Cardiac fibroblast (primary cell): ENCODE measurements at places on chromosomes 6 and 20.
A peak's percentile ranks its signal among the peaks of the same experiment; 100 is the strongest.

GRCh38 chr6:107489636-107490565, at the start of gene SOBP:
Gene SOBP, plus strand, starts transcription at chr6:107490117. Its CDS starts 500 bp downstream, at chr6:107490617.
- peak; percentile 70 for DNase-seq

- no peak for DNase-seq
Observed at GRCh38 chr6:118750143-118750542, 98.8 kb upstream of the CEP85L start.

DNA sequence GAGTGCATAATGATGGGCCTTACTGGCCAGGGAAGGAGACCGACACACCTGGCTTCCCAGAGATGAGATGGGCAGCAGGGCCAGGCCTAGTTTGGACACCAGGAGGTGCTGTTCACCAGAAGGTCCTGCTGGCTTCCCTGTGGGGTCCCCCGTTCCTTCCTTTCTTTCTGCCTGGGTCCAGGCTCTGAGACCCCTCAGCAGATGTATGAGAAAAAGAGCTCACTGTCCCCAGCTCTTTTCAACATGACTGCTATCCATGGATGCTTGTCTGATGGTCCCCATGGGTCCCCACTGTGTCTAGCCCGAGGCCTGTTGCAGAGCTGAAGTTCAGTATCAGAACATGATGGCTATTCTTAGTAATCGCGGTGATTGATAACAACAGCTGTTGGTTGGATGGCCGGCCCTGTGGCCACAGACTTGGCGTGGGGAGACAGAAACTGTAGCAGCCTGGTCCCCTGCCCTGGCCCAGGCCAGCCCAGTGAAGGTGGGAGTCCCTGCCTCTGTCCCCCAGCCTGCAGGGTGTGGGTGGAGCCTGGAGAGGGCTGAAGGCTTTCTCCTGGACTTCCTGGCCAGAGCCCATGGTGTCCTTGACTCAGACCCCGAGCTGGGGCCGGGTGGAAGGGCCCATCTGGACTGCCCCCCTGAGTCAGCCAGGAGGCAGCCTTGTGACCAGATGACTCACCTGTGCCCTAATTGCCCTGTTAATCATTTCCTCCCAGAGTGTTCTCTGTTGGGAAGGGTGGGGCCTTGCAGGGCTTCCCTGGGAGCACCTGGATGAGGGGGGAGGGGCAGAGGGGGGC, 9.9 kb upstream of the BAK1 start:
- peak; percentile 72 for DNase-seq

- no peak for DNase-seq
Observed at GRCh38 chr6:124517339-124517738, 444.9 kb upstream of the RNF217 start.

DNA sequence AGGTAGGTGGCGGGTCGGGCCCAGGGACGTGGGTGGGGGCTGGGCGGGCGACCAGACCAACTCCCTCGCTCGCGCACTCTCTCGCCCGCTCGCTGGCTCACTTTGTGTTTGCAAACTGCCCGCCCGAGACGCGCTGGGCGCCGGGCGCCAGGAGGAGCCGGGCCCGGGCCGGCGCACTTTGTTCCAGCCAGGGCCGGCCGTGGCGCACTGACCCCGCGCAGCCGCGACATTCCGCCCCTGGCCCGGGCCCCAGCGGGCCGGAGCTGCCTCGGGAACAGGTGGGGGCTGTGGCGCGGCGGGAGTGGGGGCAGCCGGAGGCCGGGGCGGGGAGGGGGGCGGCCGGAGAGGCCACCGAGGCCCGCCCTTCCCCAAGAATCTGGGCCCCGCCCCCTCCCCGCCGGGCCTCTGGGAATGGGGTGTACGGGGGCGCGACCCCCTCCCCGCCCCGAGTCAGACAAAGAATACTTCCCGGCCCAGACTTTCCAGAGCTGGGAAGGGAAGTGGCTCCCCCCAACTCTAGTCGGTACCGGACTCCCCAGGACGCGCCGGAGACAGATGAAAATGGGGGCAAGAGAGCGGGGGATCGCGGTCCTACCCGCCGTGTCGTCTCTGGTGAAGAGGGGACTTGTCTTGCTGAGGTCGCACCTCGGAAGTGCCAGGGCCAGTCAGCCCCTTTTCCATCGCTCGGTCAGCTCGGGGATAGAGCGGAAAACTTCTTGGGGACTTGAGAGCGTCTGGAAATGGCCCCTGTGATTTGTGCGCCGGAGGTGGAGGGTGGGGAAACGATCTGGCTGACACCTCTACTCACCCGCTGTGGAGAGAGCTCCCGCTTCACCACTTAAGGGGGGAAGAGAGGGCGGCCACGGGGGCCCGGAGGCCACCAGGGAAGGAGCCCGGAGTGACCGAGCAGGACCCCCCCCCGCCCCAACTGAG, 951 bp downstream of the FOXP4 start:
- peak; percentile 49 for DNase-seq

GRCh38 chr6:155693573-155694418, 238.2 kb upstream of the NOX3 start:
- DNase-seq: no peak

DNA sequence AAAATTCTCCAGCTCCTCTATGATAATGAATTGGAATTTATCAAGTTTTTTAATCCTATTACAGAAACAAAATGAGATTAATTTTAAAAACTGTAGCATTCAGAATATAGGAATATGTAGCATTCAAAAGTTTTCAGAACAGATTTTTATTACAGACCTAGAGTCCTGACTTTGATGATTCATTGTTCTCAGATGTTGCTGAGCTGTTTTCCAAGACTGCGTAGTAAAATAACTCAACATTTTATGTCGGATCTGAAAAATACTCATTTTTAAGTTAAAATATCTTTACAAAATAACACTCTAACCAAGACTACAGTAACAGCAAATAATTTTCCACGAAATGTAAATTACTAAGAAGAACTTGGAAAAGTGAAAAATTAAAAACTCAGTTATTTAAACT, 67.1 kb downstream of the SYCP2 start:
- DNase-seq: no peak

DNA sequence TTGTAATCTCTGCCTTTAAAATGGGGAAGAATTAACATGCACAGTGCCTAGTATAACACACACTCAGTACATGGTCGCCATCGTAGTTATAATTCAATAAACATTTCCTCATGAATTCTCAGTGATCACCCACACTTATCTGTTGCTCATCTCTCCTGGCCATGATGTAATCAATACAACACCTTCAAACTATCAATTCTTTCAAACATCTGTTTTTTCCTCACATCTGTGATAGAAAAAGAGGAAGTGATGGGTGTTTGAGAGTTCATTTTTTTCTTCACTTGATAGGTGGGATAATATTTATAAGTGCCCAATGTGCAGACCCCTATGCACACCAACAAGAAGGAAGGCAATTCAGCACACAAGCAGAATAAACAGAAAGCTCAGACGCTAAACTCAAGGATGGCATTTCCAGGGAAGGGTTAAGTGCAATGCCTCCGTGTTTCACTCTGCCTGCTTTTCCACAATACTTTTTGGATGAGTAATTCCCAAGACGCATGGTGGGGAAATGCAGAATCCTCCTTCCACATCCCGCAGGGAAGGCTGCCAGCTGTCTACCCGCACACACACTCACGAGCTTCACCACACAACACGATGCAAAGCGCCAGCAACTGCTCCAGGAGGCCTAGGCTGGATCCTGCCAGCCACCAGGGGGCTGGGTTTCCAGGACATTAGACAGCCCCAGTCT, 100.3 kb downstream of the GMPR start:
- peak; percentile 98 for DNase-seq

GRCh38 chr20:60687213-60687612, 564.8 kb upstream of the CDH4 start:
- DNase-seq: no peak

- DNase-seq: peak; percentile 19
Observed at GRCh38 chr6:169950558-169950957, 199.1 kb downstream of the ERMARD start.

DNA sequence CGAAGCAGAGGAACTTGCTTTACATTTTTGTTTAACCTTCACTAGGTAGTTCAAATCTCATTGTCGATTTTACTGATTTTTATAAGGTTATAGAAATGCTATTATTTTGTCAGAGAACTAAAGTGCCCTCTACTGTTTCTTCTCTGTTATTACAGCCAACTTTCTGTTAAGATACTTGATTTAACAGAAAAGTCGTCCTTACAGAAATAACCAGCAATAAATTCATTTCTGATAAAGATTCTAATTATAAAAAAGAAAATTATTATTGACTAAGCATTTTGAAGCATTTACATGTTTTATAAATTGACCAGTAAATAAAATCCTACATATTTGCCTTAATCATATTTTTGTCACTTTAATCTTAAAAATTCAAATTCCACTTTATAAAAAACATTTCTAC, 60.8 kb downstream of the OGFRL1 start:
- DNase-seq: peak; percentile 69

- no peak for DNase-seq
Observed at GRCh38 chr6:298233-299103, 6.2 kb downstream of the DUSP22 start.

DNA sequence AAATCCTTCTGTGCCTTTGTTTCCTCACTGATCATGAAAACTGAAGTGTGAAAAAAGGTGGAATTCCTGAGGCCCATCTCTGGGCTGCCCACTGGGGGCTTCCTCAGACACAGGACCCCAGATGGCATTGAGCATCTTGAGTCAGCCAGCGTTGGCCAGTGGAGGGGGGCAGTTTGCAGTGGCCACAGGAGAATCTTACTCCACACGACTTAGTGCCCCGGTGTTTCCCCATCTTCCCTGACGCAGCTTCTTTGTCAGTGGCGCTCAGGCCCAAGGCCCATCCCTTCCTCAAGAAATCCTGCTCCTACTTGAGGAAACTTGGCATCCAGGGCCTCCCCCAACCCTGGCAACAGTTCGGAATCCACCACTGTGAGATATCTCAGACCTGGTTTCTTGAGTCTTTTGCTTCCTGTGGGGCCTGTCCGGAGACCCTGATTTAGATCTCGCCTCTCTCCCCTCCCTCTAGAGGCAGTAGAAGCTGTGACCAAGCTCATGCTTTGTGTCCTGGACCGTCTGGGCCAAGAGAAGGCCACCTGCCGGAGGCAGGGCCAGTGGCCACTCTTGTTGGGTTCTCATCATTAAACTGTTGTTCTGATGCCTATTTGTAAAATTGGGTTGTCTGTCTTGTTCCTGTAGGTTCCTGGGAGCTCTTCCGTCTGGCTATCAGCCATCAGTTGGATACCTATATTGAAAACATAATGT, 20.2 kb upstream of the DLGAP4 start:
- no peak for DNase-seq

DNA sequence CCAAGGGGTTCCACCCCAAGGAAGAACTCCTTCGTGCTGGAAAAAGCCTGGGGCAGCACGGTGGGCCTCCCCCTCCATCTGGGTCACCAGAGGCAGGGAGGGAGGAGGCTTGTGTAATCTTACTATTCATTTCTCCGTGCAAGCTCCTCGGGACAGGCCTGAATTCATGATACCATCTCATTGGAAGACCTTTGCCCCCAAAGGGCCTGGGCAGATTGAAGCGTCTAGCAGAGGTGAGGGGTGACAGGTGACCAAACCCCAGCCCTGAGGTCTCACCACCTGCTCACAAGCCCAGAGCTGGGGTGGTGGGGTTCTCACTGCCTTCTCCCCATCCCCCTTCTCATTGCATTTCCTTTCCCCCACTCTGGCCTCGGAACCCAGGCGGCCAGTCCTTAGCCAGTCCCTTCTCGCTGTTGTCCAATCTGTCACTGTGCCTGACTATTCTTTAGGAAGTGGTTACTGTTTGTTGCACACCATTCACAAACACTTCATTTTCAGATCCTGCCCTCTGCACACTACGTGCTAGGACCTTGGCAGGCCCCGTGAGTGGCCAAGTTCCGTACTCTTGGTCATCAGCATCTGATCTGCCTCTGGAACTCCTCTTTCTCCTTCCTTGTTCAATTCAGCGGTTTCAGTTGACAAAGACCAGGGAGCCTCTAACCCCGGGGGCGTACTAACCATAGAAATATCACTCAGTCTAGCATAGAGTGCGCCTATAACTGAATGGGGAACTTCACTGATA, 137.1 kb downstream of the LY86 start:
- no peak for DNase-seq

GRCh38 chr20:35467339-35468224, 12.2 kb downstream of the CEP250 start:
- DNase-seq: peak; percentile 7

GRCh38 chr6:167683028-167683862, 143.5 kb upstream of the AFDN start:
- DNase-seq: peak; percentile 83

DNA sequence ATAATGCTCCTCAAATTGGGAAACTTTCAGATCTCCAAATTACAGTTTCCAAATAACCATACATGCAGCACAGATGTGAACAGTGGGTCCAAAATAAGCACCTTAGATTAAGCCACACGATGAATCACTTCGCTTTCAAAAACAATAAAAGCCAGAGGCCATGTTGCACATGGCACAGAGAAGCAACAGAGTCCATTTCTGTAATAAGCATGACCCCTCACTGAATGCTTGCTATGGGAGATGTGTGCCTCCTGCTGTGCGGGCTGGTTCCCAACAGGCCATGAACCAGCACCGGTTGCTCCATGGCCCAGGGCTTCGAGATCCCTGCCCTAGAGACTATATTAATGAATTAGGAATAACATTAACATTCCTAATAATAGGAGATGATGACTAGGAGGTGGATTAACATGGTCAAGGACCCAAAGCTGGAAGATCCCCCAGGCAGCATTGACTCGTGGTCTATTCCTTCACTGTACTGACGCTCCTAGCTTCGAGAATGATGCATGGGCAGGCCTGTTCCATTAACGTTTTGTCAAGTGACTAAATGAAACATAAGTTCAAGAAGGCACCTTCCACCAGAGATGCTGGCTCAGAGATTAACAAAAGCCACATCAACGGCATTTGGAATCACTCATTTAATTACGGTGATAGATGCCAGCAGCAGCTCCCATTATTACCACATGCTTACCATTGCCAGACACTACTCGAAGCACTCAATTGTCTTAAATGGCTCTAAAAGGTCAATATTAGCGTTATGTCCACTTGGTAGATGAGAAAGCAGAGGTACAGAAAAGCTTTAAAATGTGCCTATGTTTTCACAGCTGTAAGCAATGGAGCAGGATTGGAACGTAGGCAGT, 470.6 kb upstream of the AGPAT4 start:
- DNase-seq: peak; percentile 64

DNA sequence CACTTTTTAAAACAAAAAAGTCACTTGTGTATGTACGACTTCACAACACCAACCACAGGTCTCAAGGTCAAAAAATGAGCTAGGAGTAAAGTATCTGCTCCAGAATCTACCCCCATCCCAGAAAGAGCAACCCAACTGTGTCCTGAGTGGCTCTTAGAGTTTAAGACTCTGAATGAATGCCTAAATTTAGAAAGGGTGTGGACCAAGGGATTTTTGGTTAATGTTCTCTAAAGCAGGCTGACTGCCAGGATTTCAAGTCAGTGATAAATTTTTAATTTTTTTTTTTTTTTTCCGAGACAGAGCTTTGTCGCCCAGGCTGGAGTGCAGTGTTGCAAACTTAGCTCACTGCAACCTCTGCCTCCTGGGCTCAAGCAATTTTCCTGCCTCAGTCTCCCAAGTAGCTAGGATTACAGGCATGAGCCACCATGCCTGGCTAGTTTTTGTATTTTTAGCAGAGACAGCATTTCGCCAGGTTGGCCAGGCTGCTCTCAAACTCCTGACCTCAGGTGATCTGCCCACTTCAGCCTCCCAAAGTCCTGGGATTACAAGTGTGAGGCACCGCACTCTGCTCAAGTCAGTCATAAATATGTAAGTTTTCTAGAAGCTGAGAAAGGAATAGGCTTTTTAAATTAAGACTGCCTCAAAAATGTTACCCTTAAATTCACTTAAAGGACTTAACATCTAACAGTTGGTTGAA, 20.2 kb downstream of the STAU1 start:
- peak; percentile 54 for DNase-seq

- DNase-seq: no peak
Observed at GRCh38 chr6:140271759-140272377, 897.4 kb upstream of the CITED2 start.
